ENCODE measurements at places on chromosomes 7 and 10.

DNA sequence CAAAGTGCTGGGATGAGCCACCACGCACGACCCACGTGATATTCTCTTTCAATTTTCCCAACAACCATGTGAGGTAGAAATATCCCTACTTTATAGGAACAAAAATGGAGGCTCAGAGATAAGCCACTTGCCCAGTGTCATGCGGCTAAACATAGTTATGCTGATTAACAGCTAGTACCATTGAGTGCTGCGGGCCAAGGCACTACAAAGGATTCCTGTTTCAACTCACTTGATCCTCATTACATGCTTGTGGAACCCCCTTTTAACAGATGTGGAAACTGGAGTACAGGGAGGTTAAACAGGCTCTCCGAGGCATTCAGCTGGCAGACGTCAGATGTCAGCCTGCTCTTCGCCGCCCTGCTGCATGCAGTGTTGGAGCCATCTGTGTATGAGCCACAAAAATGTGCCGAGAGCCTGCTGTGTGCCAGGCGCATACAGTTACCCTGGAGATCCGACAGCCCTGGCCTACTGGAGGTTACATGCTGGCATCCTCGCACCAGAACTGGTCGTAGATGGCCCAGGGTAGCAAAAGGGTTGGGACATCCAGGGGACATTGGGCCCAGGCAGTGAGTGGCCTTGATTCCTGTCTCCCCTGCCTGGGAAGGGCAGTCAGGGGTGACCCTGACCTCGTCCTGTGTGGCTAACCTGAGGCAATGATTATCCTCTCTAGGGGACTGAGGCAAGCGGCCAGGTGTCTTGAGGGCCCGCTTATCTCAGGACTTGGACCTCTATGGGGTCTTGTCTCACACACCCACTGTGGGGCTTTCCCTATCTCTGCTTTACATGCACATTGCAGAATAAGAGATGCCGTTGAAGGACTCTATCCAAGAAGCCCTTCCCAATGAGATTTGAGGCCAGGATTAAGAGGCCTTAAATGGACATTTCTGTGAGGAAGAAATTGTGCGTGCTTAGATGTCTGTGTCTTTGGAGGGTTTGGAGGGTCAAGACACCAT is 18.5 kb upstream of the SRGN start:
- DNase-seq: no peak

GRCh38 chr7:158811894-158812293 is 17.4 kb downstream of the ESYT2 start:
- no peak for DNase-seq

- DNase-seq: no peak
Measured at GRCh38 chr7:77438131-77438530, 22.0 kb upstream of the GSAP start.

GRCh38 chr7:19522486-19522885 is 186.4 kb downstream of the POLR1F start:
- DNase-seq: no peak

DNA sequence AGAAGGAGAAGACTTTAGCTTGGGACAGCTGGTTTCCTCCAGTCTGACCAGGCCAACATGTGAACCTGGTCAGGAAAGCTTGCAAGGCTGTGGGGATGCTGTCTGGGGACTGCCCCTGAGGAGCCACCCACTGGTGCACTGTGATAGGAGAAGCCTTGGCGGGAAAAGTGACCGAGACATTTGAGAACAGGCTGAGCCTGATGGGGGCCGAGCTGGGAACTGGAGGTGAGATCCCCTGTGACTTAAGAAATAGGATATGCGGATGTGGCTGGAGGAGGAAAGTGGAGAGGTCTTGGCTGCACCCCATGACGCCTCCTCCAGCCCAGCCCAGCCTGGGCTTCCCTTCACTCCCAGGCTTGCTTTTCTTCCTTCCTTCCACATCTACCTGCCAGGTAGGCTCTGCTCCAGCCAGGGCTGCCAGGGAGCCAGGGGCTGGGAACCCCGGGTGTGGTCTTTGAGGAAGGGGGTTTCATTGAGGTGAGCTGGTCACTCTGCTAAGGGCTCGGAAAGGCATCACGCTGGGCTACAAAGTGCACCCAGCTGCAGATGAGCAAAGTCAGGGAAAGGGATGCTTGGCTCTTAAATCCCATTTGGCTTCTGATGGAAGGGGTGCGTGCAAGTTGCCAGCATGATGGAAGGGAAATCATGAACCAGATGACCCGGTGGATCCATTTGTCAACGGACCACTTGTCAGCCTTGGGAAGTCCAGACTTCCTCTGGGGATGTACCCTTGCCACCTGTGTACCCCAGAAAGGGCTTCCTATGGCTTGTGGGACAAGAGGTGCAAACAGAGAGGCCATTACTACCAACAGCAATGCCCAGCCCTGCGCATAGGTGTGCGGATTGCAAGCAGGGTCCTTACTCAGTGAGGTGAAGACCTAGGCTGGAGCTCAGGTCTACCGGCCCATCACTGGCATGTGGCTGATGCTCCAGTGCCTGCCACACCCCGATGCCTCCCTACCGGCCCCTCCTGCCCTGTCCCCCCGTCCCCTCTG is 66.3 kb downstream of the C10orf143 start:
- no peak for DNase-seq

- no peak for DNase-seq
Measured at GRCh38 chr10:356452-356851, 221.2 kb downstream of the ZMYND11 start.

DNA sequence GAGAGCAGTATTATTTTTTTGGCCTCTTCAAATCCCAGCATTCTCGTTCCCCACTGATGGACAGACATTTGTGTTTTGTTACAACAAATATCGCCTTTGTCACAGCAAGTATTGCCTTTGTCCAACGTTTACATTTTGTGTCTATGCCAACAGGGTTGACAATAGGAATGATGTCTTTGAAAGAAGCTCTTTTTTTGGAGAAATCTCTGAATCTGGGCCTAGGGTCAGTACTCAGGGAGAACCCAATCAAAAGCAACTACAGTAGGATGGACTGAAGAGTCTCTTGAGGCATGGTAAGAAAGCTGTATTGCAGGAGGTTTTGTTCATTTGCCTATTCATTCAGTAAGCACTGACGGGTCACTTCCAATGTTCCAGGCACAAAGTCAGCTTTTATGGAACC is 57.7 kb upstream of the KLF14 start:
- DNase-seq: no peak

- DNase-seq: no peak
Measured at GRCh38 chr10:86387178-86387794, 20.7 kb upstream of the GRID1 start.

DNA sequence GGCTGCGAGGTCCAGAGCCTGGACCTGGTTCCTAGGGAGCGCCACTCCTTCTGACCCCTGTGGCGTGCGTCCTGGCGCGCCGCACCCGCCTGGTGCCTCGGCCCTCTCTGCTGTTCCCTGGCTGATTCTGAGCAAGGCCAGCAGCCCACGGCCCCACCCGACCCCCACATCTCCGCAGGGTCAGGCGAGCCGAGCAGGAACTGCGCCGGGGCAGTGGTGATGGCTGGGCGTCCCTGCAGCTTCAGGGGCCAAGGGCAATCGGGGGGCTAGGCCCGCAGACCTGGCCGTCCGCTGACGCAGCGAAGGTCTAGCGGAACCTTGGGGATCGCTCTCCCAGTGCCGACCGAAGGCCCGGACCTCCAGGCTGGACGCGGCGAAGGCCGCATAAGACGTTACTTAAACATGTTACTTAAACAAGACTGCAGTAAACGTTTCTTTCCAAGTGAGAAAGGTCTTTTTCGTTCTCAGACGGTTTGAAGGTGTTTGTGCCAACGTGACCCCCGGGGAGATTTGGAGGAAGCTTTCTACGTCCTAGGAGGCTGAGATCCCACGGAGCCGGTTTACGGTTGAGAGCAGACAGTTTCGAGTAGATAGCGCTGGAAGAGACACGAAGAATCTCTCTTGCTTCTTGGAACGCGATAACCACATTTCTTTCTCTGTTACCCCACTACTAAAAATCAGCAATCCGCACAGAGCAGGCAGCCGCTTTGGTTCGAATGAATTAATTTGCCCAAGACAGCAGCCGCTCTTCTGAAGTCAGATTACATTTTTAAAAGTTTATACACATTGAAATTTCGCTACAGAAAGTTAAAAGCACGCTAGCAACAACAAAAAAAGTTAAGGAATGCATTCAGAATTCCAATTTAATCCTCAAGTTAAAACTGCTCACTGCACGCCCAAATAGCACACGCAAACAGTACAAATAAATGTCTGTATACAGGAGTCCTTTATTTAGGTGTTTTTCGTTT is 4.9 kb upstream of the NKX2-3 start:
- DNase-seq: no peak

GRCh38 chr10:123997486-123998196 is 95.8 kb downstream of the CHST15 start:
- no peak for DNase-seq

DNA sequence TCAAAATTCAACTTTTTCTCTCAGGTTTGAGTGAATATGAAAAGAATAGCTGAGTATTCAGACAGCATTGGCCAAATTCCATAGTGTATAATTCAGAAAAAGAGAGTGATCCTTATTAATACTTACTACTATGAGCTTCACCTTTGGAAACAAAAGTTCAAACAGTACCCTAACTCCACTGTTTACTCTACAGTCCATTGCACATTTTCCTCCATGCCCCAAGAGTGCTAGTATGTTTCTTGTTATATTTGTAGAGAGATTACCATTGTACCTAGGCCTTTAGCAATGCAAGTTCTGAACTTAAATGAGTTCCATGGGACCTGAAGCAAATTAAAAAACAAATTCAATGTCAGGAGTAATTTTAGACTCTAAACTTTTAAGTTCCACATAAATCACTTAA is 48.1 kb downstream of the MAGI2 start:
- no peak for DNase-seq

DNA sequence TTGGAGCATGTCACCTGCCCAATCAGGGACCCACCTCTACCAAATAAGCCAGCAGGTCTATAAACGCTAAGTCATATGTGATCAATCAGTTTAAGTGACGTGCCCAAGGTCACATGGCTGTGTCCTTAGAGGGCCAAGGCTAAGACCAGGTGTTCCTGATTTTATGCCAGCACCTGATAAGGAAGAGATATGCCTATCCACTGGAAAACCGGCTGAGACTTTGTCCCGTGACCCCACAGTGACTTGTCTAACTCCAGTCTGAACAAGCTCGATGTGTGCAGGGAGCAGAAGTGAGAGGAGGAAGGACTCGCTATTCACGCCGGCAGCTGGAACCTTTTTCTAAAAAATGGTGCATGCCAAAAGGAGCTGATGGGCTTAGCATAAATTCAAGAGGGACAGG is 57.0 kb downstream of the PRKAG2 start:
- no peak for DNase-seq

GRCh38 chr7:151187409-151188251 is 580 bp upstream of the ASB10 start:
- DNase-seq: no peak

GRCh38 chr10:120803972-120804371 is 47.2 kb upstream of the WDR11 start:
- DNase-seq: no peak

GRCh38 chr7:9026121-9026520 is 592.7 kb downstream of the NXPH1 start:
- no peak for DNase-seq

DNA sequence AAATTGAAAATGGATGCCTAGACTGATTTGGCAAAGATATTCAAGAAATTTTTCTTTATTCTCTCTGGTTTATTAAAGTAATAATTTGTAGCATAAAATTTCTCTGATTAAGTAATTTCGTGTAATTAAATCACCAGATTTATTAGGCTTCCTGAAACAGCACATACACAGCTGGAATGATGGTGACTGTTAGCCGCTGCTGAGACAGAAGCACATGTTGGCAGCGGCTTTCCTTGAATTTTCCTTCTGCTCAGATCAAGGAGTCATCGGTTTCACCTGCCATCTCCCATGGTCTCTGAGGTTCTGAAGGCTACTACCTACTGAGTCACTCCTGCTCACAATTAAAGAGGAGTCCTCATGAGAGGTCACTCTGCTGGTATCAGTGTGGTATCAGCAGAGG is 101.5 kb downstream of the GFRA1 start:
- no peak for DNase-seq

- DNase-seq: no peak
Measured at GRCh38 chr7:106776618-106777347, 88.3 kb upstream of the PIK3CG start.

GRCh38 chr10:84846658-84847316 is 518.4 kb downstream of the CCSER2 start:
- no peak for DNase-seq

- DNase-seq: no peak
Measured at GRCh38 chr10:60456053-60456452, 66.4 kb upstream of the ANK3 start.
